ENCODE measurements at places on chromosomes 1 and 21. TPM values are rescaled to one million over a fixed set of nuclear protein-coding genes. Genes with fewer than 3 reads are reported as not detected.
A peak's percentile ranks its signal among the peaks of the same experiment; 100 is the strongest.

DNA sequence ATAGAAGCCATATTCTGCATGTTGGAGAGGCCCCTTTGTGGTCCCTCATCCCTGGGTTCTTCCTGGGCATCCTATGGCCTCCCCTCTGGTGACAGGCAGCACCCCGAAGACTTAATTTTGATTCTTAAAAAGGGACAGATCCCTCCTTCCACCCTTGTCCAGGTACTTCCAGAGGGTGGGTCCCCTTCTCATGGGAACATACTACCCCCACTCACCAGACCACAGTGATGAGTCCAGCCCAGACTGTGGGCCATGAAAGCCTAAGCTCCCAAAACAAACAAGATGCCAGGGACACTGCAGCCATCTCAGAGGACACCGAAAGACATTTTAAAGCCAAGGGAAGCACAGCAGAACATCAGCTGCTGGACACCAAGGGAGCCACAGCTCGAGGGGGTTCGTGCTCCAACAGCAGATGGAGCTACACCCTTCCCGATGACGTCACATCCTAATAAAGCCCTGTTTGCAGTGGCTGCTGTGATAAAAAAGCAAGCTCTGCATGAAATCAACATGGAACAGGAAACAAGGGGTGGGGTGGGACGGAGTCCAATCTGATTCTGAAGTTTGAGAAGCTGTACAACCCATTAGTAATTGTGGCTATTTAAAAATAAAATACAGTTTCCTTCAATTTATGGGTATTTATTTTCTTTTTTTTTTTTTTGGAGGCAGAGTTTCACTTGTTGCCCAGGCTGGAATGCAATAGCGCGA is 32.4 kb downstream of the GNB1 start:
- peak; percentile 97 for DNase-seq

DNA sequence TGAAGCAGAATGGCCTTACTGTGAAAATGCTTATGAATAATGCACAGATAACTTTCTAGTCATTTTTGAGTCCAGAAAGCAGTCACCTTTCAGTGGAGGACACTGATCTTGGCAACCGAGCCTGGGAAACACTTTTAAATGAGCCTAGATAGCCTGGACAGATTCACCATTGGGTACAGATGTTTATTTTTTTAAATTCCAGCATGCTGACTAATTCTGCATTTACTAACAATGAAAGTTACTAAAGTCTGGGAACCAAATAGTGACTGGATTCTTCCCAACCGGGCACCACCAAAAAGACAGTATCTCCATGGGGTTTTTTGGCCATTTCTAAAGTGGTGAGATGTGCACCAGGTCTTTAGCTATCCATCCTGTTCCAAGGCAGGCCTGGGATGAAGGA is 3.3 kb upstream of the FMOD start:
- DNase-seq, result peak; percentile 39

The NPHS2 gene
- total RNA-seq, result not detected

DNA sequence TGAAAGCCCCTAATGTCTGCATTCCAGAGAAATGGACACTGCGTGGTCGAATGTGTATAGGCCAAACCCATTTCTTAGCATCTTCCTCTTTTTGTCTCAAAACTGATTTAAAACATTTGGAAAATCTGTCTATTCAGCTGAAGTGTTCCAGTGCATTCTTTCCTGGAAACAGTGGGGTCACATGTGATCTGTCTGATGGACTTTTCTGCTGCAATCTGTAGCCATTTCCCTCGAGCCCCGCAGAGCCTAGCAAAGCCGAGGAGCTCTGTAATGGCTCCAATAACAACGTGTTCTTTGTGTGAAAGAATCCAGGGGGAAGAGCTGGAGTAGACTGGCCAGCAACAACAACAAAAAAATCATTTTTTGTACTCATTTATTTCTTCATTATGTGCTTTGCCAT is 329.3 kb downstream of the BARHL2 start:
- DNase-seq, result peak; percentile 52

The GJB5 gene
- total RNA-seq, result not detected

DNA sequence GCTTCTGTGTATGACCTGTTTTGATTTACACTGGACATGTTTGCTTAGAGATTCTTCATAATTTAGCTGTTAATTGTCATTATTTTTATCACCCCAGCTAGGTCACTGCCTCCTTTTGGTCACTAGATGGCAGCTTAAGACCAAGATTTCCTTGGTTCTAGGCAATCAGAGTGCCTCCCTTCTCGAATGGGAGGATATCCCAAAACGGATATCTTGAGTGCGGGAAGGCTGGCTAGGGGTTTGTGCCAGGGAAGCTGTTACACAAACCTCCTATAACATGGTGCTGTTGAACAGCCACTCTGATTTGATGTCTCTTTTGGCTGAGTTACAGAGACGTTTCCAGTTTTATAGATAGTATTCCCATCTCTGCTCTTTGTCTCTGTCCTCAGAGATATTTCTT is 283.5 kb downstream of the S1PR1 start:
- peak; percentile 58 for DNase-seq

GRCh38 chr1:236063919-236064673 is 794 bp downstream of the NID1 start:
- DNase-seq, result peak; percentile 77

DNA sequence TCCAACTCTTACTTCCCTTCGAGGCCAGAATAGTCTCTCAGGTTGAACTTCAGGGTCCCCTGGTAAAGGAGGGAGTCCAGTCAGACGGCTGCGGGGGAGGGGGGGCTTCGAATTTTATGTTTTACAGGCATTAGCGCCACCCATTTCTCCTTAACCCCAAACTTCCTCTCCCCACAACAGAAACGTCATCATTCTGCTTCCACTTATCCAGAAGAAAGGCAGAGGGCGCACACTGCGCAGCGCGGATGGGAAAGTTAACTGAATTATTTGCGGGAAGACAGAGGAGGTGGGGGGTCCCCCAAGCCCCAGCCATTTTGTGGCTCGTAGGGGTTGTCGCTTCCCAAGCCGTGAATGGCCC is 529 bp upstream of the PRMT2 start:
- DNase-seq, result peak; percentile 91

GRCh38 chr1:163063610-163064009 is 5.6 kb upstream of the RGS4 start:
- DNase-seq, result no peak
